ENCODE measurements at places on chromosomes 13 and 19. TPM values are rescaled to one million over a fixed set of nuclear protein-coding genes. Genes with fewer than 3 reads are reported as not detected.

KLK10 gene
- not detected for total RNA-seq

PROZ gene
- not detected for total RNA-seq

ONECUT3 gene
- not detected for total RNA-seq

MYO1F gene
- 329 TPM for total RNA-seq

CYP2F1 gene
- total RNA-seq = not detected

IRGC gene
- total RNA-seq = not detected

C1QTNF9B gene
- not detected for total RNA-seq

IL27RA gene
- 74.3 TPM for total RNA-seq

KLK2 gene
- total RNA-seq = not detected

ZNF730 gene
- not detected for total RNA-seq

RAX2 gene
- not detected for total RNA-seq

MEDAG gene
- total RNA-seq = not detected

LENG1 gene
- 22.7 TPM for total RNA-seq

C19orf18 gene
- 0.76 TPM for total RNA-seq

ZNF416 gene
- total RNA-seq = 12.0 TPM

FOXO1 gene
- 68.0 TPM for total RNA-seq

PPM1N gene
- 7.9 TPM for total RNA-seq

ABHD17A gene
- total RNA-seq = 106 TPM
